ENCODE measurements at places on chromosomes 11 and 22.

- no peak for DNase-seq
These were observed 22.8 kb downstream of the LARGE1 start for GRCh38 chr22:33897448-33897835.

- DNase-seq: peak; percentile 85
These were observed 47.9 kb downstream of the CHRDL2 start for GRCh38 chr11:74683279-74683871.

GRCh38 chr11:28528217-28528616 lies 420.0 kb downstream of the METTL15 start:
- DNase-seq: no peak

DNA sequence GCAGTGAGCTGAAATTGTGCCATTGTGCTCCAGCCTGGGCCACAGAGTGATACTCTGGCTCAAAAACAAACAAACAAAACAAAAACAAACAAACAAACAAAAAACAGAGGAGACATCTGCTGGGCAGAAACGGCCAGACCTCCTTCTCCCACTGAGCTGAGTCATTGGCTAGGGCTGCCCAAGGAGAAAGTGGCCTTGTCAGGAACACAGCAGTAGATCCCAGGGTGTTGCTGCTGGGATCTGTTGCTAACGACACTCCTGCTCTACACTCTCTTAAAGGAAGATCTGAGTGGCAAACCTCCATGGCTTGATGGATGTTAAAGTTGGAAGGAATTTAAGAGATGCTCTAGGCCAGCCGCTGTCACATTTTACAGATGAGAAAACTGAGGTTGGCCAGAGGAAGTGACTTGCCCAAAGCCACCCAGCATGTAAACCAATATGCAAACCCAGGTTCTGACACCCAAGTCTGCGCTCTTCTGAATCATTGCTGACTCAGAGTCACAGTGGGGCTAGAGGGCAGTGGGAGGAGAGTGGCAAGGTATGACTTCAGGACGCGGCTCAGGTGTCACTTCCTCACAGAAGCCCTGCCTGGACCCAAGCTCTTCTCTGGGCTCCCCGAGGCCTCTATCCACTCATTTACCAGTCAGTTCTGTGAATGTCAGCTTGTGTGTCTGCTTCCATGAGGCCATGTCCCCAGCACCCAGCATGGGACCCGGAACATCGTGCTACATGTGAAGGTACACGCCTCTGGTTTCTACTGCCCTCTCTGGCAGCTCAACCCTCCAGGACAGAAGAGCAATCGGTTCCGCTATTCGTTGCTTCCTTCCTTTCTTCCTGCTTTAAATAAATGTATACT lies 11.3 kb upstream of the GDPD5 start:
- DNase-seq: no peak

DNA sequence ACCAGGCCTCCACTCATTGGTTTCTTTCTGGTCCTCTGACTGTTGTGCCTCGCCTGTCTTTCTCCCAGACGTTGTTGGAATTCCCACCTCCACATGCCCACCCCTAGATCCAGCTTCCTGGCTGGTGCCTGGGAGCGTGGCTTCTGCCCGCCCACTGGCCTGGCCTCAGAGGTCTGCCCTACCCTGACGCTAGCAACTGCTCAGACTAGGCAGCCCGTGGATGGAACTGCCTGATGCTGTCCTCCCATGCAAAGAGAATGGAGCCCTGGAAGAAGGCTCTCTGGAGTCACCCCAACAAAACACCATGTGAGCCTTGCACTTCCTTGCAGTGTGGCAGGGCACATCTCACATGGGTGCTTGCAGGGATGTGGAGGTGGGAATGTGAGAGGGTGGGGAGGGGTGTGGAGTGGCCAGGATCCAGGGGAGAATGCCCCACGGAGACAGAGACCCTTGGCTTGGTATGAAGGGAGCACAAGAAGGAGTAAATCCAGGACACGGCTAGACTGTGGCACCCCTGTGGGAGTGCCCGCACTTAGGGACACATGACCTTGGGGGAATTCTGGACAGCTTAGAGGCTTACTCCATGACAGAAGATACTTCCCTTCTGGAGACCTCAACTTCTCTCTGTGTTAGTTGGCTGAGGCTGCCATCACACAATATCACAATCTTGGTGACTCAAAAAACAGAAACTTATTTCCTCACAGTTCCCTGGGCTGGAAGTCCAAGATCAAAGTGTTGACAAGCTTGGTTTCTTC lies 22.5 kb upstream of the ADA2 start:
- no peak for DNase-seq

DNA sequence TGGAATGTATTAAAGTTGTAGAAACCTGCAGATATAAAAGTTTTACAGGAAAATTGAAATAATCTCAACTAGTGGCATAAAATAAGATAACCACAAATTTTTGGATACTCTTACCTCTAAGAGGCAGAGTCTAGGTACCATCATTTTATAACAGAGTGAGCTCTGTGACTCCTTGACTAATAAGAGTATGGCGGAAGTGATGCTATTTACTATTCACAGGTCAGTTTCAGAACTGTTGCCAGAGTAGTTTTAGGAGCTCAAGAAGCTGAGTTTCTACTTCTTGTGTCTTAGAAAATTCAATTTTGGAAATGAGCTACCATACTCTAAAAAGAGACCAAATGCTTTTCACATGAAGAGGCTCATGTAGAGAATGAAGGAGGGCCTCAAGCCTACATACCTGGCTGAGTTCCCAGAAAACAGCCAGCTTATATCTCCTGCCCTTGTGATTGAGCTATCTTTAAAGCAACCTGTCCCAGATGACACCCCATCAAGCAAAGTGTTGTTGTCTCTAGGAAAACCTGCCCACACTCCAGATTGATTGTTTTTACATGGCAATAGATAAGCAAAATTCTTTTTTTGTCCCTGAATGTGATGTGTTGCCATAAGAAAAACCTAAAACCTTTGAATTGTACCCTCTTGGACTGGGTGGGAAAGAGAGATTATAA lies 712.8 kb upstream of the CNTN5 start:
- DNase-seq: no peak

GRCh38 chr22:44133161-44133560 lies 47.6 kb upstream of the PARVG start:
- no peak for DNase-seq

- no peak for DNase-seq
These were observed 56.1 kb downstream of the RBFOX2 start for GRCh38 chr22:35972559-35972958.

DNA sequence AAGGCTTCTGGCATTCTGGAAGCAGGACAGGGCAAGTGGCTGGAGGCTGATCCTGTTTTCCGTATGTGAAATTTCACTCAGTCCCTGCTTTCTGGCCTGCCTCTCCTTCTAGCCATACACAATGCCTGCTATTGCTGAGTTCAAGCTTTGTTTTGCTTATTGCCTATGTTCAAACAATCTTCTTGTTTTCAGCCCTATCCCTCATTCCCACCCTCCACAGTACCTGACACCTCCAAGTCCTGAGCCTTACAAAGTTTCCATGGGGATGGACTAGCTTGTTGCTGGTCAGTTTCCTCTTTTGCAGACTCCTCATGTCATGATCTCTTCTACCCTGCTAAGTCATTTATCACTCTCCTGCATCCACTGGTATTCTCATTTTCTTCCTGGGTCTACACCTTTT lies 38.1 kb downstream of the FAM76B start:
- no peak for DNase-seq

DNA sequence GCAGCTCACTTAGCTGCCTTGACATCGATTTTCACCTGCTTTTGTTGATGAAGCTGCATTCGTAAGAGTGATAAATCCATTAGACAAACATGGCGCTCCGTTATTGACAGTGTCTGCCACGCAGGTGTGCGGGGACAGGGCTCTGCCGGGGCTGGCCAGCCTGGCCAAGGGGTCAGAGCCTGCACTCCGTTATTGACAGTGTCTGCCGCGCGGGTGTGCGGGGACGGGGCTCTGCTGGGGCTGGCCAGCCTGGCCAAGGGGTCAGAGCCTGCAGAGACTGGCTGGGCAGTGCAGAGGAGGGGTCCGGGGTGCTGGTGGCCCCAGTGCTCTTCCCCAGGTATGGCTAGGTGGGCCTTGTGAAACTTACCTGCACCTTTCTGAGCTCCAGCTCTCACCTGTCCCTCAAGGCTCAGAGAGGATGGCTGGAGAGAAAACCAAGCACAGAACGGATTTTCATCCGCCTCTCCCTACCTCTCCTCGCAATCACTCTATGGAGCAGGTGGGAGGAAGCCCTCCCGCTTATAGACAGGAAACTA lies 101.6 kb upstream of the B3GAT1 start:
- DNase-seq: no peak

DNA sequence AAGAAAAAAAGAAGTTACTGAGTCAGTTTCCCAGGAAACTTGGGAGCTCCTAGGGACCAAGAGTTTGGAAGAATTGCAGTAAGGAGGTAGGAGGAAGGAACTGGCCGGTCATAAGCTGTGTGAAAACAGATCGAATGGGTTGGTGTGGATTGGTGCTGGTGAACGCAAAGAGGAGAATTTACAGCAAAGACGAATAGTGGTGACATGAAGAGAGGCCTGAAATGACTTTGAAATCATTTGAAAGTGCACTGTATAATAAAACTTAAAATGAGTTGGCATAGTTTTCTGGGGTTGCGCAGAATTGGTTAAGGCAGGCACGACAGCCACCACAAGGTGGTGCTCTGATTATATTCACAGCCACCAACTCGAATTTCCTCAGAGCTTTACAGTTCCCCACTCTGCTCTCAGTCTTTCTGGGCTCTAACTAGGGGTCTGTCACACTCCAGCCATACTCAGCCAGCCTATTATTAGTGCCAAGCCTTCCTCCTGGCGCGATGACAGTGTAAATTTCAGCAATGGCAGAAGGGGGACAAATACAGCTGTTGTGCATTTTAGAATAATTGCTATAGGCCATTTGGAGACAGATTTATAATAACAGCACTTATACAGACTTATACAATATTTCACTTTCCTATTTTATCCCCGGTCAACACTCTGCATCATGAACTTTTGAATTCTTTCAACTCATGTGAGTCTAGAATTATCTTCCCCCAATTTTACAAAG lies 8.3 kb upstream of the HTR3B start:
- no peak for DNase-seq

DNA sequence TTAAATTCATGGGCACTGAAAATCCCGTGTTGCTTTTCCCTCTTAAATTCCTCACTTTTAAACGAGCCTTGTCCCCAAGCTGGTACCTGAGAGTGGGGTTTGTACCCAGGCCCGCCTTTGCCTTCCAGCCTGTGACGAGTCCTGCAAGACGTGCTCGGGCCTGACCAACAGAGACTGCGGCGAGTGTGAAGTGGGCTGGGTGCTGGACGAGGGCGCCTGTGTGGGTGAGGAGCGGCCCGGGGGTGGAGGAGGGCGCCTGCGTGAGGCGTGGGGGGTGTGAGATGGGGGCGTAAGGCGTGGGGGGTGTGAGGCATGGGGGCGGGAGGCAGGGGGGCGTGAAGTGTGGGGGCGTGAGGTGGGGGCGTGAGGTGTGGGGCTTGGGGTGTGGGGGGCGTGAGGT lies 4.0 kb downstream of the CRELD2 start:
- DNase-seq: no peak

- no peak for DNase-seq
These were observed 19.5 kb downstream of the PIK3IP1 start for GRCh38 chr22:31272522-31273446.
